ENCODE measurements at places on chromosomes 2 and 18.

DNA sequence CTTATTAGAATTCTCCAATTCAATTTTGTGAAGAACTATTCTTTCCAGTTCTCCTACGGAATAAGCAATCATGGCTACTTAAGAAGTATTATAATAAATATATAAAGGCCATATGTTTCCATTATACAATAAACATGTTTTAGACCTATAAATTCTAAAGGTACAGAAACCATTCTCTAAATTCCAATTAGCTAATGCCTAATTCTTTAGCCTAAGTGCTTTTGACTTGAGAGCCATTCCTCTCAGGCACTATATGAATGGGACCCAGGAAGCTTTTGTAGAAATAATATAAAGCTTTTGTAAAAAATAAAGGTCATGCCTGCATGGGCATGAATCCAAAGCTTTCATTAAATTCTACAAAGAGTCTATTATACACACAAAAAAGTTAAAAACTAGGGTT is 161.0 kb upstream of the UNC80 start:
- DNase-seq = no peak

- no peak for DNase-seq
These were observed 424.4 kb upstream of the ID2 start for GRCh38 chr2:8257502-8257901.

- DNase-seq = no peak
These were observed 10.2 kb downstream of the ARID5A start for GRCh38 chr2:96546797-96547196.

DNA sequence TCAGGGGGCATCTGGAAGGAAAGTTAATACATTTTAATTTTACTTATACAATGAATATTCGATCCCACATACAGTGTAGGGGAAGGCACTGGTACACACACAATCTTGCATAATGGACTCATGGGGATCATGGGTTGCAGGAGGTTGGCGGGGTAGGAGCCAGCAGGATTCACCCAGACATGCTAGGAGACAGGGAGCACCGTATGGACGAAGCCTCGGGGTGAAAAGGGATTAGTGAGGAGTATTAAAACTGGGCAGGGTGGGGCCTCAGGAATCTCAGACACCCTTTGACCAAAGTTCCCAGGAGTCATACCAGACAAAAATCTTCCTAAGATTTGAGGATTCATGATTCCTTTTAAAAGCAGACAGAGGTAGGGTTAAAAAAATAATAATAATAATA is 140.8 kb downstream of the BCL11A start:
- no peak for DNase-seq

DNA sequence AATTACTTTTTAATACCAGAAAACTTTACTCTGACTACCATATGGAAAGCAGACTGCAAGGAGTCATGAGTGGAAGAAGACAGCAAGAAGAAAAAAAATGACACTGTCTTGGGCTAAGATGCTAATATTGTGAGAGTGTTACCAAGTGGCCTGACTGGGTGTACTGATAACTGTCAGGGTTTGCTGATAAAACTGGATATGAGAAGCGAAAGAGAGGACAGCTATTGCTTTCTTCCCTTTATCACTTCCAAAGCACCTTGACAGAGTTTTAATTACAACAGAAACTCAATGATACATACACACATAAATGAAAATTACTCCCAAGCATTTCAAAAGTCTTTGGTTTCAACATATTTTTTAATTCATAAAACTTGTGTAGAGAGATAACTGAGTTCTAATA is 368.5 kb downstream of the ZEB2 start:
- no peak for DNase-seq

DNA sequence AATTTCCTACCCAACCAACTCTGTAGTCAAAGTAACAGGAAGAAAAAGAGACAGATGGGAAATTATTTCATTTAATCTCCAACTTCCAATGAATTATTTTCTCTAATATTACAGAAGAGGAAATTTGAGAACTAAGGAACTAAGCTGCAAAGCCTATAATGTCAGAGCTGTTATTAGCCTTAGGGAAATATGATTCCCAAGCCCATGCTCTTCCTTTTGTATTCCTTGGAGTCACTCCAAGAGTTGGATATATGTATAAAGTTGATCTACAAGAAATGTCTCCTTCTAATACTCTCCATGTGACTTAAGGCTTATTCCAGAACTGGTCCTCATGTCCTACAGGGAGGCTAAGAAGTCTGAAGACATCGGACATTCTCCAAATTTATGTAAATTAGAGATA is 31.6 kb upstream of the VWC2L start:
- DNase-seq = no peak

DNA sequence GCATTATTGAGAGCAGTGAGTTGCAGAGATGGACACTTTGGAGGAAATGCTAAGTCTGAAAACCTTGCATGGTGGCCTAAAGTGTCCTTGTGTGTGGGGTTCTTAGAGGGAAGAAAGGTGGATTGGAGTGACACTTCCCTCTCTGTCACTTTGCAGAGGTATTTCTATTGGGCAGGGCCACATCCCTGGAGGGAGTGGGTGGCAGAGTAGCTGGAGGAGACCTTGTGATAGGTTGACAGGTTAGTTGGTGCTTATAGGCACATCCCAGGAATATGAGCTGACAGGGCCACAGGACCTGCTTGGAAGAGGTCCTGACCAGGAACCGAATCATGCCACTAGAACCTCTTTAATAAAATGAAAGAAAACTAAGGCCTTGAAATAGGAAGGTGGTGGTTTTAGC is 972 bp upstream of the IGFBP5 start:
- DNase-seq = no peak

DNA sequence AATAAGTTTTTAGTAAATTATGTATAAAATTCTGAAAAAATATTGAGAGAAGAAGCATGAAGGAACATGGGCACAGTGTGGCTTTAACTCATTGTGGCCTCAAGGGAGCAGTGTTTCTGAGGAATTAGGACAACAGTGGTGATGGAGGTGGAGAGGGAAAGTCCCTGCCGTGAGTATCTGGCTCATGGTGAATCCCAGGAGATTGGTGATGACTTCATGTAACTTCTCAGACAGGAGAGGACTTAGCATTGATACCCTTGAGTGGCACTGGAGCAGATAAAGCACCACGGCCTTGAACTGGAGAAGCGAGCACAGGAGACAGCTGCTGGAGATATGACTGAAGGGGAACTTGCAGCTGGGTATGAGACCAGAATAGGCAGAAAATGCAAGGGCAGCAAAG is 35.0 kb upstream of the LRP1B start:
- peak; percentile 14 for DNase-seq

DNA sequence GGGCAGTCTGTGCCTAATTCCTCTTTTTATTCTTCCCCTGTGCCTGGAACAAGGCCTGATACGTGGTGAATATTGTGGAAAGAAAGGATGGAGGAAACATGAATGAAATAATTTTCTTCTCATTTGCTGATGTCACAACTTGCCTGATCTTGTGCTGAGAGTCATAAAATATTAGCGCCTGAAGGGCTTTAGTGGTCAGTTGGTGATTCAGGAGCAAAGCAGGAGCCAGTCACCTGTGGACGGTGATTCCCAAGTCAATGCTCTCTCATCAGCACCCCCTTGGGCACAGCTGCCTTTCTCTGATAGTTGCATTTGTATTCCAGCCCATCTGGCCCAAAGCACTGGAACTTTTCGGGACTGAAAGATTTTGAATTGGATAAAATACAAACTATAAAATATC is 502.6 kb upstream of the RAB12 start:
- DNase-seq = no peak

DNA sequence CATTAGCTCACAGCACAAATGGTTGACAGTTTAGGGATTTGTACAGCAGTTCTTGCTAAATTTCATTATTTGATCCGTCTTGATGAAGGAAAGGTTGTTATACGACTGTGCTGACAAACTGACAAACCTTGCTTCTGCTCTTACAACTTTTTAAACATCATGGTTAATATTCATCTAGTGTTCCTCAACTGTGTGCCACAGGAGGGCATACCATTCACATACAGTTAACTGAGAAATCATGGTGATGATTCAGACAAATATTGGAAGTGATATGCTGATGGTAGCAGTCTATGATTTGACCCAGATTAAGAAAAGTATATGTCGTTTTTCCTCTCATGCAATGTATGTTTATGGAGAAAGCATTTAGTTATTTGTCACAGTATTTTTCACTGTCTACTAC is 129.8 kb upstream of the FSIP2 start:
- DNase-seq = no peak

DNA sequence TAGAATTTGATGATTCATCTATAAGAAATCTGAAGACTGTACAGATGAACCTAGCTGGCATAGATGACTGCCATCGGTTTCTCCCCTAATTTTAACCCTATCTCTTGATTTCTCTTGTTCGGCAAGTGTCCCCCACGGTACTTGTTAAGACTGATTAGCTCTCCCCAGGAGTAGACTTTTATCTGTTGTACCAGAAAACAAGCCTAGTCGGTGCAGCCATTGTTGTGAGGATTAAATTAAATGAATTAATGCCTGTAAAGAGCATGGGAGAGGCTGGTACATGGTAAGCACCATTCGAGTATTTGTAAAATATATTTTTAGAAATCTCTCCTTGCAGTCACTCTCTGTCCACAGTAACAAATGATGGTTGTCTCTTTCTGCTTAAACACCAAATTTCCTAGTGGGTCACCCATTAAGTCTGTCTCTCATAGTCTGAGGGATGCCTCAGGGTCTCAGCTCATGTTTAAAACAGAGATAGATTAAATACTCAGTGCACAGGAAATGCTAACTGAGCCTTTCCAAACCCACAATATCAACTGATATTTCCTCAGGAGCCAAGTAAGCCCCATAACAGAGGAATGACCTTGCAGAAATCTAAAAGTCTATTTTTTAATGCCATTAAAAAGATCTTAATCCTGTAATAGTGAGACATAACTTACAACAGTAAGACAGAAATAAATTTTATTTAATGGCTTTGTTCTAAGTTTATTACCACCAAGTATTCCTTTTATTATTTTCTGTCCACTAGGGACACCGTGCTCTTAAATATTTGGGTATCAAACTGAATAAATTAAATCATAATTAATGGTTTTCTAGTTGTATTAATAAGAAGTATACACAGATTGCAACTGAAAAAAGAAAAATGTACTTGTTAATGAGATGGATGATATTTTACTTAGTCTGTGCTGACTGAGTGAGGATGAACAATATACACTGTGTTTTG is 2.9 kb upstream of the B4GALT6 start:
- DNase-seq = no peak

DNA sequence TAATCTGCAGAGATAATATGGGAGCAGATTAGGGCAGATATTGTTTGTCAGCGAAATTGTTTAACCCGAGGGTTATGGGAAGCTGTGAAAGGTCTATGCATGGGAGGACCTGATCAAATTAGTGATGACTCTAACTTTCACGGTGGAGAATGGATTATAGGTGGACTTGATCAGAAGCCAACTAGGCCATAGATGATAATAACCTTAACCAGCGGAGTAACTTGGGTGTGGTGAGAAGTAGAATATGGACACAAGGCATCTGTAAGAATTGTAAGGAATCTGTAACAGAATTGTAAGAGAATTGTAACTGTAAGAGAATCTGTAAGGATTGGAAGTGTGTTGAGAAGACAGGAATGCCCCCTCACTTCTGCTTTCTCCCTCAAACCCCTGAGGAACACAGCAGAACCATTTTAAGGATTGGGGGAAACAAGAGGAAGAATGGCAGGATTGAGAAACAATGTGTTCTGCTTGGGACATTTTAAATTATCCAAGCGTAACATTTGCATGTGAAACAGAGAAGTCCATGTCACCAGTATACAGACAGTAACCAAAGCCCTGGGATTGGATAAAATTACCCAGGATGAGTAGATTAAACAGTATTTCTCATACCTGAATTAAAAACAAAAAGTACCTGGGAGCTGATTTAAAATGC is 14.9 kb upstream of the SLC39A10 start:
- DNase-seq = no peak
